Metanephros (tissue), 2 donors: ENCODE measurements at places on chromosomes 7 and 10. TPM values are rescaled to one million over a fixed set of nuclear protein-coding genes. Genes with fewer than 3 reads are reported as not detected.

Gene SH2B2
- total RNA-seq, result 12.2 TPM

Gene SPDYE16
- 0.53 TPM for total RNA-seq

Gene TMEM176B
- total RNA-seq, result 69.6 TPM

Gene ASAH2
- 1.1 TPM for total RNA-seq

Gene SERPINE1
- 3.4 TPM for total RNA-seq

Gene SLC26A5
- not detected for total RNA-seq

Gene ACTA2
- total RNA-seq, result 220 TPM

Gene ARID5B
- 70.5 TPM for total RNA-seq
